ENCODE measurements at places on chromosomes 4 and X. TPM values are rescaled to one million over a fixed set of nuclear protein-coding genes. Genes with fewer than 3 reads are reported as not detected.

The POLN gene
- total RNA-seq, result 0.55 TPM

The CSN1S1 gene
- not detected for total RNA-seq

The HSFX4 gene
- not detected for total RNA-seq

The RAB39B gene
- 0.73 TPM for total RNA-seq

The DTHD1 gene
- total RNA-seq, result not detected

The FAM114A1 gene
- 24.2 TPM for total RNA-seq

The DAPP1 gene
- not detected for total RNA-seq

The TREX2 gene
- 0.78 TPM for total RNA-seq

The OPN1LW gene
- not detected for total RNA-seq

The OPRPN gene
- total RNA-seq, result not detected

The DOCK11 gene
- total RNA-seq, result 6.8 TPM

The AMTN gene
- 0.09 TPM for total RNA-seq

The IRS4 gene
- total RNA-seq, result not detected

The SPP1 gene
- 181 TPM for total RNA-seq

The ARX gene
- 0.30 TPM for total RNA-seq

The STOX2 gene
- 2.1 TPM for total RNA-seq

The HELQ gene
- 6.0 TPM for total RNA-seq

The PWWP3B gene
- total RNA-seq, result not detected

The LEF1 gene
- not detected for total RNA-seq

The FATE1 gene
- total RNA-seq, result not detected

The HTRA3 gene
- 14.5 TPM for total RNA-seq

The EMCN gene
- not detected for total RNA-seq

The KCTD8 gene
- not detected for total RNA-seq

The JADE3 gene
- 11.8 TPM for total RNA-seq

The CENPU gene
- 27.6 TPM for total RNA-seq

The HSFX2 gene
- total RNA-seq, result 0.08 TPM

The ABCG2 gene
- total RNA-seq, result 22.4 TPM

The BMP3 gene
- not detected for total RNA-seq

The FOXR2 gene
- not detected for total RNA-seq

The P2RY4 gene
- not detected for total RNA-seq

The CLNK gene
- total RNA-seq, result not detected

The EOLA1 gene
- 21.7 TPM for total RNA-seq

The SCML2 gene
- total RNA-seq, result 10.2 TPM

The LRRC66 gene
- not detected for total RNA-seq

The GLRA3 gene
- not detected for total RNA-seq

The TEX13C gene
- not detected for total RNA-seq

The EVC2 gene
- 2.3 TPM for total RNA-seq

The IL1RAPL1 gene
- total RNA-seq, result 0.09 TPM

The SLIT2 gene
- 0.03 TPM for total RNA-seq

The NUDT10 gene
- 0.38 TPM for total RNA-seq

The SNCA gene
- 0.14 TPM for total RNA-seq

The DCAF12L2 gene
- total RNA-seq, result 0.14 TPM

The AFM gene
- not detected for total RNA-seq

The MAOB gene
- 0.27 TPM for total RNA-seq

The ARMCX1 gene
- 0.31 TPM for total RNA-seq

The ITGB1BP2 gene
- 0.87 TPM for total RNA-seq

The DDX53 gene
- not detected for total RNA-seq

The GPAT3 gene
- total RNA-seq, result 48.2 TPM

The ZMAT1 gene
- total RNA-seq, result 0.06 TPM

The LUZP4 gene
- not detected for total RNA-seq

The MAGEA11 gene
- total RNA-seq, result not detected

The ITM2A gene
- 0.38 TPM for total RNA-seq

The SYP gene
- total RNA-seq, result 3.1 TPM

Data from A549 treated with CpdA at 1 μM for 4 hours (cell line).